NCI-H1092 (cell line): ENCODE measurements at places on chromosomes 6 and 20.

- DNase-seq = no peak
Observed at GRCh38 chr6:83096791-83097190, 29.3 kb downstream of the DOP1A start.

DNA sequence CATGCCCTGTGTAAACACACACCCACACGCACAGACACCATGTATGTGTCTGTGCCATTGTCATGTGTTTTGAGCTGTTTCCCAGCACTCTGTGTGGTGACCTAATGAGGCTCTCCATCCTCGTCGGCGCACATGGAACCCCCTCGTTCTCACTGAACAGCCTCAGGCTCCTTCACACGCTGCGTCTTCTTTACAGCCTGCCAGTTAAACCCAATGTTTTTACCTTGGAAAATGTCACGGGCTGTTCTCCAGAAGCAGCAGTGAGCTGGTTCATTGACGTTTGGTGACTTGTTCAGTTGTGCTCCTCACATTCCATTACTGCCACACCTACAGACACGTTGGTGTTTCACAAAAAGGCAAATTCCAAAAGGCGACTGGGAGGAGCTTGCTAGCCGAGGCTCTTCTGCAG, 201.0 kb upstream of the FOXQ1 start:
- DNase-seq = no peak

GRCh38 chr6:106168097-106168888, 82.2 kb downstream of the PRDM1 start:
- DNase-seq = no peak

GRCh38 chr6:170542031-170542719, 10.9 kb downstream of the PSMB1 start:
- no peak for DNase-seq
